ENCODE measurements at places on chromosomes 3 and 15.
A peak's percentile ranks its signal among the peaks of the same experiment; 100 is the strongest.

DNA sequence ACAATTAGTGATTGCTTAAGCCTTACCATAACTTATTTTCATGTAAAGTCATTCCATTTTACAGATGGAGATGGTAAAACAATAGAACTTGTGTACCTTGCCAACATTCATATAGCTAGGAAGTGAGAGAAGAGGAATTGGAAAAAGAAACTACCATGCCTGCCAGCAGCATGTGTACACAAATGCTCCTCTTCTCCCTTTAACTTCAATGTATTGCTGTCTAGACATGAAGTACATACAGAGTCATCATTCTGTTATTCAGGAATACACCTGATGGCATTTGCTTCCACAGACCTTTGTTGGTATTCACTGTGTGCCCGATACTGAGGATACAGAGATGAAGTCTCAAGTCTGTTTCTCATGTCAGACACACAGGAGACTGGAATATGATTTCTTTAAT lies 7.1 kb upstream of the TMEM207 start:
- no peak for DNase-seq

DNA sequence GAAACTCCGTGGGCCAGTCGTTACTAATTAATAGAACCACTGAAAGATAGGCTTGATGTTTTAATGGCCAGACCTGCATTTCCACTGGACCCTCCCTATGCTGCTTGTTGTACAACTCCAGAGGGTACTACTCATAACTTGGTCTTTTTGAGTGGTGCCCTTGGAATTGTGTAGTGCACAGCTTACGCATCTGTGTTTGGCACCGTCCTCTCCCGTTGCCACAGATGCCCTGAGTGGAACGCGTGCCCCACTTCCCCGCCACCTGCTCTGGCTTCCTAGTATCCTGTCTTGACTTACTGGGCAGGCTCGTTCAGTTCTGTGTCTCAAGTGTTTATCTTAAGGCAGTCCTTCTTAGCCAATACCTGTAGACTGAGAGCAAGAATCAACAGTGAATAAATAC lies 78.7 kb downstream of the USP13 start:
- DNase-seq, result no peak

- DNase-seq, result peak; percentile 27
Measured at GRCh38 chr15:79978655-79979514, 7.9 kb upstream of the BCL2A1 start.

- no peak for DNase-seq
Measured at GRCh38 chr3:50534681-50535330, 31.4 kb upstream of the CACNA2D2 start.

DNA sequence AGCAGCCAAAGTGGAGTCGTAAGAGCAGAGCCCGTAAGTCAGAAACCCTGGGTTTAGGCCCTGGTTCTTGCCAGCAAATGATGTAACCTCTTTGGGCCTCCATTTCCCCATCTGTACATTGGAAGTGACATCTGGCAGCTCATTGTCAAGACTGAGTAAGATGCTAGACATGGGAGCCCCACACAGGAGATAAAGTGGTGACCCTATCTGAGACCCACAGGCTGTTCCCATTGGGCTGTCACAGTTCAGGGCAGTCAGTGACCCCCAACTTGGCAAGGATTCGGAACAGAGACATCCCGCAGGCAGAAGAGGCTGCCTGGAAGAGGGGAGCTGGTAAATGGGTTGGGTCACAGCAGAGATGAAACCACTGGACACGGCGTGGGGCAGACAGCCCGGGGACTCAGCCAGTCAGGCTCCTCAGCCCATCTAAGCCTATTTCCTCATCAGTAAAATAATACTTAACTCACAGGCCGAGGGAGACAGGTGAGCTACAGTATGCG lies 1.8 kb downstream of the CLN6 start:
- no peak for DNase-seq

DNA sequence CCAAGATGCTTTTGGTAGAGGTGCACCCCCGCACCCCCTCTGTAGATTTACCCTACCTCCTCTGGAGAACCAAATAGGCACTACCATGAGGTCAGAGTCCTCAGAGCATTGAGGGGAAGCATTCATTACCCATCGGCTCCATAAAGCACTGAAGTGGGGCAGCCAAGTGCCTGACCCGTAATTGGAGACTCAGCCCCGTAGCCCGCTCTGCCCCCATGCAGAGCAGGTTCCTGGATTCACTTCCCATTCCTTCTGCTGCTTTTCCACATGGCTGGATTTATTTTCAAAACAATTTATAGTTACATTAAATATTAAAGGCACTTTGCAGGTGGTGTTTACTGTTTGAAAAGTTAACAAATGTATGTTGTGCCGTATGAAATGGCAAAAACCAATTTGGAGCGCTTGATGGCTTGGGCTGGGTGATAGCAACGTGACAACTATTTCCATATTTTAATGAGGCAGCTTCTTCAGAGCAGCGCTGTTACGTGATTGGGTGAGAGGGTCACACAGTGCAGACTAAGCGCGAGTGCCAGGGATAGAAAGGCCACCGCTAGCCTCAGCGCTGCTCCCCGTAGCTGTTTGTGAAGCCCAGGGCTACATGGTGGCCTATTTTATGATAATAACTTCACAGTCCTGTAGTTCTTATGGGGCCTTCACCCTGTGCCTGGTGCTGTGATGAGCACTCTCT lies 373.8 kb upstream of the PROK2 start:
- no peak for DNase-seq

- DNase-seq, result no peak
Measured at GRCh38 chr15:37124331-37124730, 24.0 kb upstream of the MEIS2 start.

DNA sequence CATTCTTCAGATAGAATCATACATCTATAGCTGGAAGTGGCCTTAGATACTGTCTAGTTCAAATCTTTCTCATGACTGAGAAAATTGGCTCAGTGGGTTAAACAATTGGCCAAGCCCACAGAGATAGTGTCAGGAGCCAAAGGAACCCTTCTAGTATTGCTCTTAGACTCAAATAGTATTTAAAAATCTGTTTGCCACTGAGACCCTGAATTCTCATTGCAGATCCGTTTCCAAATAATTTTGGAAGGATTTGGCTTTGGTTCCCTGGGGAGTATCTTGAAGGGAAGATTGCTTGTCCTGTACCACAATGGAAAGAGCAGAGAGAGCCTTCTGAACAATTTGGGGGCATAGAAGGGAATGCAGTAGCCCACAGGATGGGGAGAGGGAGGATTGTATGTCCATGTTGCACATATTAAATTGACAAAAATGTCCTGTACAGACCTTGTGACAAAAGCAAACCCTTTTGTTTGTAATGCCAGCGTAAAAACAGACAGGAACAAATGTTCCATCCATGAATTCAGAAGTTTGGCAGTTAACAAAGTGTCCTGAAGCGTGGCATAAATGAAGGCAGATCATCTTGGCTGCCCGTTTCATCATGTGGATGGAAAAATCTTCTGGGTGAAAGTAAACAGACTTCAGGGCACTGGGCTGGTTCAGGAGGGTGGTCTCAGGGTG lies 156.4 kb upstream of the RASGRP1 start:
- no peak for DNase-seq

DNA sequence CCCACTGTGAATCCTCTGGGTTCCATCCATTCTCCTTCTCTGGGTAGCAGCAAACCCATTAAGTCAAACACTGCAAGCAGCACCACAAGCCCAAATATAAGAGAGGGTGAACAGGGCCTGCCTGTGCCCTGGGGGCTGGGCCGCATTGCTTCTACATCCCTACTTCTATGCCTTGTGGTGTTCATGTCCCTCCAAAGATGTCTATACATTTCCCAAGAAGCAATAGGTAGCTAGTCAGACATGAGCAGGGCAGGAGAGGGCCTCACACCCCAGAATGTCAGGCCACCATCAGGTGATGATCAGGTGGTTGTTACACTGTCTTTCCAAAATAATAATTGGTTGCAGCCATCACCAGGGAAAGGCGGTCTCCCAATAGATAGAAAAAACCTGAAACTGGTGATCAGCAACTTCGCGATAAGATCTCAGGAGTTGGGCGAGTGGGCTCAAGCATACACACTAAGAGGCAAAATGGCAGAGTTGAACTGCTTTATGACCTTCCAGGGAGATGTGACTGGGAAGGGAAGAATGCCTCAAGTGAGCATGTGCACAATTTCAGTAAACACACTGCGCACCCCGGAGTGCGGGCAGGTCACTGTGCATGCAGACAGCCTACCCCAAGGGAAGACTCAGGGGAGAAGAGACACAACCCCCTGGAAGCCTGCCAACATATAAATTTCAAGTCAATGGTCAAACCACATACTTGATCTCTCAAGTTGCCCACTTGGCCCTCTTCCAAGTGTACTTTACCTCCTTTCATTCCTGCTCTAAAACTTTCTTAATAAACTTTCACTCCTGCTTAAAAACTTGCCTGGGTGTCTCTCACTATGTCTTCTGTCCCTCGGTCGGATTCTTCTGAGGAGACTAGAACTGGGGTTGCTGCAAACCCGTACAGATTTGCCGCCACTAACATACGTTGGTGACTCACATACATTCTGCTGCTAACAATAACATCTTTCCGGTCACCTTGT lies 39.9 kb downstream of the KLF15 start:
- no peak for DNase-seq

GRCh38 chr15:78146425-78147154 lies 2.6 kb upstream of the IDH3A start:
- DNase-seq, result no peak

- peak; percentile 70 for DNase-seq
Measured at GRCh38 chr15:31197497-31198414, 96.2 kb upstream of the TRPM1 start.

DNA sequence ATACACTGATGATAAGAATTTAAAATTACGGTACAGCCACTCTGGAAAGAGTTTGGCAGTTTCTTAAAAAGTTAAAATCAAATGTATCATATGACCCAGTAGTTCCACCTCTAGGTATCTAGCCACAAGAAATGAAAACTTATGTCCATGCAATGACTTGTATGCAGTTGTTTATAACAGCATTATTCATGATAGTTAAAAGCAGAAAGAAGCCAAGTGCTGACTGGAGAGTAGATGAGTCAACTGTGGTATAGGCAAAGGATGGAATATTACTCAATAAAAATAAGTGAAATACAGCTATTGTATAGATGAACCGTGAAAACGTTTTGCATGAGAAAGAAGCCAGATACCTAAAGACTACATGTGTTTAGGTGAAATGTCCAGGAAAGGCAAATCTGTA lies 14.8 kb downstream of the GPR87 start:
- DNase-seq, result no peak

DNA sequence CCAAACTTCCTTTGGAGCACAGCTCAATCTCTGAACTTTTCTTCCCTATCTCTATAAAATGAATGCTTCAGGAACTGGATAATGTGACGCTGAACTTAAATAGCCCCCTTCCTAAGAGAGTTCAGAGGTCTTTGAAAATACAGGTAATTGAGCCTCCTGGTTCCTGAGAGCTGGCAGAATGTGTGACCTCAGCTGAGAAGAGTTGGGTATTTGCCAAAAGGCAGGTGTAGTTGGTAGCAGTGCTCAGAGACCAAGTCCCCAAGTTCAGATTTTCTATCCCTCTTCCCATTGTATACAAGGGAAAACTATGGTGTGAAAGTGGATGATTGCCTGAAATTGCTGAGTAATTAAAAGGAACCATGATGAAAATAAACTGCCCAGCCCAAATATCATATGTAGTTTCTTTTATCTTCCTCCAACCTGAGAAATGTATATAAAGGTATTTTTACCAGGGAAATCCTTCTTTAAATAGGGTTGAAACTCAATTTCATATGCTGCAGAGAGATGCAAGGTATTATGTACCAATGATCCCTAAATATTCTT lies 154.6 kb upstream of the ICE2 start:
- DNase-seq, result no peak

GRCh38 chr15:69468241-69469121 lies 15.9 kb downstream of the RPLP1 start:
- no peak for DNase-seq

DNA sequence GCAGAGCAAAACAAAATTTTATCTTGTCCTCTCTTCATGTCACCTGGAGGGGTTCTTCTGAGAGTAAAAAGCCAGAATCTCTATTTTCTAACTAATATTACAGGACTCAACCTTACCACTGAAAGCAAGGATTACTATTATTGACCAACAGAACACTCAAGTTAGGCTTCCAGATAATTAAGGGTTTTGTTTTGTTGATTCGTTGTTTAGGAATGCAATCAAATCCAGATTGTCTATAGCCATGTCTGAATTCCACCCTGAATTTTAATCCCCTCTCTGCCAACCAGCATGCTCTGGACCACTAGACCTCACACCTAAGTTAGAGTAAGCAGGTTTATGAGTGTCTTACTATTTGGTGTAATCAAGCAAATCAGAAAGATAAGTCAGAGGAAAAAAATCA lies 90.7 kb downstream of the PEAK1 start:
- no peak for DNase-seq

DNA sequence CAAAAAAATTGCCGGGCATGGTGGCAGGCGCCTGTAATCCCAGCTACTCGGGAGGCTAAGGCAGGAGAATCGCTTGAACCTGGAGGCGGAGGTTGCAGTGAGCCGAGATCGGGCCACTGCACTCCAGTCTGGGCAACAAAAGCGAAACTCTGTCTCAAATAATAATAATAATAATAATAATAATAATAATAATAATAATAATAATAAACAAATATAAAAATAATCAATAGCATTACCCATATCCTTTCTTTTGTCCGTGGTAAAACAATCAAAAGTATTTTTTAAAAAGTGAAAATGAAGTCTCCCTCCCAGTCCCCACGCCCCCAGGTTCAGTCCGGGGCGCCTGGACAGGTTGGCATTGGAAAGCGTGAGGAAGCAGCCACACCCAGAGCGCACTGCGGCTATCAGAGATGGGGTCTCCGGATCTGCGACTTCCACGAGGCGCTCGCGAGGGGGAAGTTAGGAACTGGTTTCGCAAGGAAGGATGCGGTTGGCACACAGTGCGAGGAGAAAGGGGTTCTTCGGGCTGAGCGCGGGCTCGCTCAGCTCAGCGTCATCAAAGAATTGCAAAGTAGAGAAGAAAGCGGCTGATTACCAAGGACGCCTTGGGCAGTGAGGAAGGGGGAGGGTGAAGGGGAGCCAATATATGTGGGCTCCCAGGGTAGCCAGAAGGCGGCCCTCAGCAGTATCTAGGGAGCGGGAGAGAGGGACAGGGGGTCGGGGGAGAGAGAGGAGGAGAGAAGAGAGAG lies 69.5 kb upstream of the EPHB3 start:
- peak; percentile 57 for DNase-seq

DNA sequence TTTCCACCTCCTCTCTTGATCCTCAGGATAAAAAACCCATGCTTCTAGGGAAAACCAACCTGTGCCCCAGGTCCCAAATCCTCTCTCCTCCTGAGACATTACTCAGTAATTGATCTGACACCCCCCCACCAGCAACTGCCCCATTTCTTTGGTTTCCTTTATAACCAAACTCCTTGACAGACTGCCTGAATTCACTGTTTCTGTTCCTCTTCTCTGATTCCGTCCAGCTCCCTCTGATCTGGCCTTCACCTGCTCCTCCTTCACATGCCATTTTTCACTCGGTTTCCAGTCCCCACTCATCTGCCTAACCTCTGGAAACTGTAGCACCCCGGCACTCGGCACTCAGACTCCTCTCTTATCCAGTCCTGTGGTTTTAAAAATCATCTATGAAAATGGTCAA lies 2.1 kb downstream of the CCDC51 start:
- no peak for DNase-seq

Measured in right cardiac atrium (tissue), 5 donors.